ENCODE measurements at places on chromosomes 5 and 9. TPM values are rescaled to one million over a fixed set of nuclear protein-coding genes. Genes with fewer than 3 reads are reported as not detected.

The PCDHA9 gene
- total RNA-seq: not detected

The GPR21 gene
- 0.23 TPM for total RNA-seq

The JAKMIP2 gene
- 0.30 TPM for total RNA-seq

The CCNI2 gene
- total RNA-seq: 2.2 TPM

The ELAVL2 gene
- not detected for total RNA-seq

The SCGB3A2 gene
- not detected for total RNA-seq

The SLC2A6 gene
- 1.8 TPM for total RNA-seq

The F12 gene
- 9.8 TPM for total RNA-seq

The SH3TC2 gene
- not detected for total RNA-seq

The FBXO4 gene
- 21.0 TPM for total RNA-seq

The NR5A1 gene
- total RNA-seq: not detected

The PHF2 gene
- 15.5 TPM for total RNA-seq

The LCN2 gene
- not detected for total RNA-seq

The PCDHAC1 gene
- total RNA-seq: not detected

The GRM6 gene
- total RNA-seq: not detected
